AG08396 (cell line): ENCODE measurements at places on chromosomes 6 and 20.

- DNase-seq: no peak
Measured at GRCh38 chr6:4727217-4727616, 49.0 kb upstream of the CDYL start.

DNA sequence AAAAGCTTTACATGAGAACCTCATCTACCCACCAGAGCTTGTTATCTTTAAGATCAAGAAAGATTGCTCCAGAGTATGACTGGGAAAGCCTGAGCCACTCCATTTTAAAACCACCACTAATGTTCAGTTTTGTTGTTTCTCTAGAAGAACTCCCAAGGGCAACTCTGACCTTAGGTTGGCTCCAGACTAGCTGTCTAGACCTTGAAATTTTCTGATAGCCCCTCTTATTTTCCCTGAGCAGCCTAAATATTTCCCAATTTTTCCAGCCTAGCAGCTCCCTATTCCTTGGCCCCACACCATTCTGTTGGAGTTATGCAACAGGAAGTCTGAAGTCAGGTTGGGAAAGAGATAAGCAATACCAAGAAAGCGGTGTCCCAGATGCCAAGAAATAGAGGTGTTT, 84.6 kb upstream of the TCF21 start:
- no peak for DNase-seq

- DNase-seq: no peak
Measured at GRCh38 chr20:42173440-42173839, 555.3 kb upstream of the CHD6 start.

DNA sequence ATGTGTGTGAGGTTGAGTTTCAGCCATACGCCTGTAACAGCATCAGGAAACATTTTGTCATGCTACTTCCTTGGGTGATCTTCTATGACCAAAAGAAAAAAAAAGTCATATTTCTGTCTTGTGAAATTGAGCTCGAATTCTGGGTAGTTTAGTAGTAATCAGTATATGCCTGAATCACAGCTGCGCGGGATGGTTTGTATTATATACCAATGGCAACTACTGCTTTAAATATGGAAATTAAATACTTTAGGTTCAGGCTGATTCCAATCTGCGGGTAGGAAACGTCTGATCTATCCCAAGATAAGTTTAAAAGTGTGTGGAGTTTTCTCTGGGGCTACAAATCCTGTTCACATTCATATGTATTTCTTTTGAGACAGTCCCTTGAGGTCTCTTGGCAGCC, 115.6 kb upstream of the FERMT1 start:
- no peak for DNase-seq

GRCh38 chr20:21101932-21102575, 4.1 kb downstream of the LINC00237 start:
- DNase-seq: peak; percentile 26

GRCh38 chr6:90179190-90180169, 117.2 kb downstream of the BACH2 start:
- no peak for DNase-seq

- DNase-seq: no peak
Measured at GRCh38 chr6:156942266-156942665, 165.1 kb downstream of the ARID1B start.

- DNase-seq: no peak
Measured at GRCh38 chr6:101826269-101826668, 432.8 kb downstream of the GRIK2 start.

DNA sequence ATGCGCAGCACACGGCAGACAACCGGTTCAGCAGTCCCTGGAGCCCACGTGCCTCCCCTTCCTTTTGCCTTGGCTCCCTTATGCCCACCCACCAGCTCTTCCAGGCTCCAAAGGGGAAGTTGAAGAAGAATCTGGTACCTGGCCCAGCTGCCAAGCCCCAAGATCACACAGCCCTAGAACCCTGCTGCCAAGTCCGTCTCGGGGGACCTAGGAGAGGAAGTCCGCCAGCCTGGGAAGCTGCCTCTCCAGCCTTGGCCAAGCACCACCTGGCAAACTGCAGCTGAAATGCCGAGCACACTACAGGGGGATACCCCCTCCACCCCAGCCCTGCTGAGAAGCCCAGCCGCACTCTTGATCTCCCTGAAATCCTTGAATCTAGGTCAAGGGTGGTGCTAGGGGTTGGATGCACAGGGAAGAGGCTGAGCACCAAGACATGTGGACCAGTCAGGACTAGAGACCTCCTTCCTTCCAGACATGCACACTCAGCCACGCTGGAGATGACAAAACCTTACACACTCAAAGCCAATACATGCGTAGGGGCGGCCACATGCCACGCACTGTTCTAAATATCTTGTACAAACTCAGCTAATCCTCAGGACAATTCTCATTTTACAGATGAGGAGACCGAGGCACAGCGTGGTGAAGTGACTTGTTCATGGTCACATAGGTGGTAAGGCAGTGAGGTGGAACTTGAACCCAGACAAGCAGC, 124.1 kb downstream of the PREX1 start:
- DNase-seq: no peak

GRCh38 chr20:17896771-17897369, 71.7 kb downstream of the SNX5 start:
- no peak for DNase-seq

- DNase-seq: no peak
Measured at GRCh38 chr6:4895971-4896370, 107.9 kb downstream of the RPP40 start.

DNA sequence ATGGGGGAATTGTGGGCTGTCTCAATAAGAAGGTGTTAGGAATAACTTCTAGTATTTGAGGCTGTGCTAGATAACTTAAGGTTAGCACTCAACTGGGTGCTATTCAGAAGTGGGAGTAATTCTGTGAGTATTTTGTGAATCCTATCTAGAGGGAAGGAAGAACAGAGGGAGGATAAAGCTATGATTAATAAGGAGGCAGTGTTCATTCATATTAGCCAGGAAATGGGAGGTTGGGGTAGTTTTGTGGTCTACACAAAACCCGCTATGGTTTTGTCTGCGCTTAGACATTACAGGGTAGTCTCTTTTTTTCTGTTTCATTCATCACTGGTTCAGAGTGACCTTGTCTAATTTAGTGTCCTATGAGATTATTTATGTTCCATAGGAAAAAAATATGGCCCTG, 341.0 kb downstream of the ARHGAP18 start:
- DNase-seq: no peak

DNA sequence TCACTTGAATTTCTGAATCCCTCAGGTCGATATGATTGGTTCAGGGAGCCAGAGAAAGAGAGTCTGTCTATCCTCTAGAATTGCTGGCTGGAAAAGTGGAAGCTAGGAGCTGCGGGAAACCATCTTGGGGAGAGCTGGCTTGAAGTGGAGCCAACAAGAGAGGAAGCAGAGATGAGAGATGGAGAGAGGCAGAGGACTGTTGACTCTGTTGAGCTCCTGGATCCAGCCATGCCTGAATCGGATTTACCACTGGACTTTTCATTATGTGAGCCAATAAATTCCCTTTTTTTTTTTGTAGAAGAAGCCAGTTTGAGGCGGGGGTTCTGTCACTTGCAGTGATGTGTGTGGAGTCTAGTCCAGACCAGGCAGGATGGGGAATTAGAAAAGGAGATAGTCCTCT, 13.9 kb upstream of the SLC9A8 start:
- DNase-seq: no peak

GRCh38 chr6:24520929-24521546, 26.3 kb downstream of the ALDH5A1 start:
- peak; percentile 57 for DNase-seq

GRCh38 chr6:2763876-2764540, 1.2 kb upstream of the WRNIP1 start:
- DNase-seq: no peak

DNA sequence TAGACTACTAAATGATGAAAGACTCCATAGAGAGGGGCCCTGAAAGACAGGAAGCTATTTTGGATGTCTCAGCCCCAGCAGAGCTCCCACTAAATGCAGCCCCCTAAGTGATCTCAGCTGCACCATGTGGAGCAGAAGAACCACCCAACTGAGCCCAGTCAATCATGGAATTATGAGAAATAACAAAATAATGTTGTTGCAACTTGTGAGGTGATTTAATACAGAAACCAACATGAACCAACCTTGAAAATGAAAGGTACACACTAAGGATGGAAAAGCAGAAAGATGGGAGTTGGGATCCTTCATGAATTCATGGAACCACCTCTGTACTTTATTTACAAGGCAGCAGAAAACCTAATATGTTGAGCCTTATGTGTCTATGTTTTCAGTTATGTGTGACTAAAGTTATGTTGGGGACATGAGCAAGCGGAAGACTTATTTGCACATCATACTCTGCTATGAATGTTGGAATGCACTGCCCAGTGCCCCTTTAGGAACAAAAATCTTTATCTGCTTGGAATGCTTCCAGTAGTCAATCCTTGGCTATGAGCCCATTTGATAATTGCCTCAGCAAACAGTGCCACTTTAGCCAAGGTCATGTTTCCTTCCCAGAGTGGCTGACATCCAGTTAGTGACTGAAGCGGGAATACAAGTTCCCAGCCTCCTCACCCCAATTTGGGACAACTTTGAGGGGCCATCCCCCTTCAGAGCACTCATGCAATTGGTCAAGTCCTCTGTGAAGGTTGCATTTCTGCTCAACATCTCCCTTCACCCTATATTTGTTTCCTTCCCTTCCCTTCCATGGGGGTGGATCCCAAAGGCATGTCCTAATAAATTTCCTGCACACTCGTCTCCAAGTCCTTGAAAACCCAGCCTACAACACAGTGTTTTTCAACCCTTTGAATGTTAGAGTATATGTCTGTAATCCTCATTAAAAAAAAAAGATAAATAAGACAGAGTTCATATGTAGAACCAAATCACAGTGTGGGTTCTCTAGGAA, 18.4 kb downstream of the TP53RK start:
- no peak for DNase-seq

DNA sequence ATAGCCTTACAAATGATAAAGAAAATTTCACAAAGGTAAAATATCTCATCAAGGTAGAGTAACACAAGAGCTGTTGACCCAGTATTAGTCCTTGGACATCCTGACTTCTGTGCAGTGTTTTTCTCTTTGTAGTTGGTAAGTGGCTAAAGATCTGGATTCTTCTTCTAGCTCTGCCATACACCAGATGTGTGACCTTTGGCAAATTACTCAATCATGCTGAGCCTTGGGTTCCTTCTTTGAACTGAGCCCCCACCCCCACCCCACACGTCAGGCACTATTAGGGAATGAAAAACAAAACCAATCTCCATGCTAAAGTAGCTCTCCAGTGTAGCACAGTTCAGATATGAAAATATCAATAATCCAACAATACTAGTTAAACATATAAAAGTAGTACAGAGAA, 15.1 kb upstream of the TRIM39 start:
- DNase-seq: no peak

- no peak for DNase-seq
Measured at GRCh38 chr20:329851-330232, 4.5 kb downstream of the SOX12 start.

DNA sequence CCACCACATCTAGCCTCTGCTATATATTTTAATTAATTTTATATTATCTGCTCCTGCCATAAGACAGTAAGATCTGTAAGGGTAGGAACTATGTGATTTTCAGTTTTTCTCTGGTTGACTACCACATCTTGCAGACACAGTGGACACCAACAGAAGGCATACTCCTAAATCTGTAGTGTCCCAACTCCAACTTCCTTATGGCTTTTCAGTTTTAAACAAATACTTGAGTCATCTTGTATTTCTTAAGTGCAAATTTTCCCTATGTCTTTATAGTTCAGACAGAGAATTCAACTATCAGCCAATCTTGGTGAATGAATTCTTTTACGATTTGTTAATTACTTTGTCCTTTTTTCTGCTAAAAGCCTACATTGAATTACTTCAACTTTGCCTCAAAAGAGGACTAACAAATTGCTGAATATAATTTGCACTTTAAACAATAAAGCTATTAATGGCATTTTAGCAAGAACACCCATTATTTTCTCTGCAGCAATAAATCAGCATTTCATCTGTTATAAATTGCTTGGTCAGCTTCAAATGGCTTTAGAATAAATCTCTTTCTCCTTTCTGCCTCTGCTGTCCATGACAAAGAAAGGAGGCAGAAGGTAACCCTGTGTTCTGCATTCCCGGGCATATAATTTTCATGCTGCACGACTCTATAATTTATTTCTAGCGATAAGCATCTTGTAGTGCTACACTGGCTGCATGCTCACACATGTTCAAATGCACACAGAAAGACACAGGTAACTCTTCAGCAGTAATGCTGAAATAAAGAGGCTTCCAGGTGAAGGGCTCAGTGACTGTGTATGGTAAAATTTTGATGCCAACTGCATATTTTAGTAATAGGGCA, 144.8 kb downstream of the BACH2 start:
- no peak for DNase-seq

GRCh38 chr6:43668151-43669028, 19.2 kb downstream of the MRPS18A start:
- peak; percentile 62 for DNase-seq

GRCh38 chr6:36362551-36363370, 24.7 kb downstream of the ETV7 start:
- no peak for DNase-seq

- no peak for DNase-seq
Measured at GRCh38 chr20:20022498-20022897, 5.3 kb downstream of the NAA20 start.

DNA sequence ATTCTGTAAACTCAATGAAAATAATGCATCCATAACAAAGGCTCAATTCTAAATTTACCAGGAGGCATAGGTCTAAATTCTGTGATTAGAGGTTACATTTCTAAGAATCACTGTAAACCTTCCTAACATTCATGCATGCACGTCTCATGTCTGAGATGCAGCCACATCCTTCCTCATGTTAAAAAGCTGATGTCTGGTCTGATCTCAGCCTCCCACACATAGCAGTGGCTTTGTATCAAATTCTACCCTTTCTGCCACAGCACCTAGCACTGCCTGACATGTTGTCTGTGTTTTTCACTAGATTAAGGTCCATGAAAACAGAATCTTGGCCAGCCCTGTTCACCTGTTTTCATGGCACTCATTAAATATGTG, 171.1 kb downstream of the WDR27 start:
- DNase-seq: no peak

DNA sequence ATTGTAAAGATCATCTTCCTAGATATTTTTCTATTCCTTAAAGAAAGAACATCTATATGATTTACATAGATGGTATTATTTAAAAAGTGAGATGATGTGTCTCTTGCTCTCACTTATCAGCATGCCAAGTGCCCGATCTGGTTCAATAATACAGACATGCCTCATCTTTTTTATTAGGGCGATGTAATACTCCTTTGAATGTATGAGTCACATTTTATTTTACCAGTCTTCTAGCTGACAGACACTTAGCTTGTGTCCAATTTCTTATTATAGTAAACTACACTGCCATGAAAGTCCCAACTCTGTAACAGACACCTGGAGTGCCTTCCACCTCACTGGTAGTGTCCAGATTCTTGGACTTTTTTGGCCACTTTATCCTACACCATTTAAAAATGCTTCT, 586.6 kb upstream of the BTBD3 start:
- DNase-seq: no peak

- no peak for DNase-seq
Measured at GRCh38 chr20:41111578-41111951, 25.8 kb upstream of the PLCG1 start.

GRCh38 chr20:7943891-7944290, 3.6 kb upstream of the HAO1 start:
- no peak for DNase-seq

DNA sequence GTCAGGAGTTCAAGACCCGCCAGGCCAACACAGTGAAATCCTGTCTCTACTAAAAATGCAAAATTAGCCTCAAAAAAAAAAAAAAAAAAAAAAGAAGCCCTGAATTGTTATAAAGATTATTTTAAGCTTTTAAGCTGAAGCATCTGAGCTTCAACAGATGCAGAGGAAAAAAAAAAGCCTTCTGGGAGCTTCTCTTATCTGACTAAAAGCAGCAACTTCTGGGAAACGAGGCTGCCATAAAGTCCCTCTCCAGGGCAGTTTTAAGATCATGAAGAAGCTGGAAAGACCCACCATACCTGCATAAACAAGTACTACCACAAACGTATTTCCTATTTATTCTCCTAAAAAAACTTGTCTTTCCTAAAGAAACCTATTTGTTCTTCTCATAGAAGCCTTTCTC, 3.6 kb downstream of the SERINC3 start:
- DNase-seq: no peak
